ENCODE measurements at places on chromosomes 7 and 10.

DNA sequence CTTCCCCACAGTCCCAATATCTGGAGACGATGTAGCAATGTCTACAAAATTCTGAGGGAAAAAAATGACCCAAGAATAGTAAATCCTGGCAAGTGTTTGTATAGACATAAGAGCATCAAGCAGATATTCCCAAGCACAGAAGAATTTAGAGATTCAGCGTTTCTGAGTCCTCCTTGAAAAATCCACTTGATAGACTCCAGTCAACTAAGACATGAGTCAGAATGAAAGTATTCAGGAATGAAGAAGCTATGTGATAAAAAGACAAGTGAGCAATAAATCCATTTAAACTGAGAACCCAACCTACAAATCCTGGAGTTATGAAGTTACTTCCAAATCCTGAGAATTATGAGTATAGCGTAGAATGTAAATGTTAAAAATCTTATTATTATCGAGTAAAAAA lies 86.1 kb upstream of the NPY start:
- no peak for DNase-seq

- no peak for DNase-seq
These were observed 569.5 kb downstream of the TYW1 start for GRCh38 chr7:67566101-67566500.

GRCh38 chr7:122970740-122971725 lies 24.5 kb downstream of the TAS2R16 start:
- no peak for DNase-seq

- no peak for DNase-seq
These were observed 161.6 kb downstream of the PKD1L1 start for GRCh38 chr7:47786557-47787248.

- DNase-seq, result no peak
These were observed 35.6 kb downstream of the YKT6 start for GRCh38 chr7:44236333-44236728.

- no peak for DNase-seq
These were observed 33.1 kb downstream of the GLRX3 start for GRCh38 chr10:130169136-130169859.

GRCh38 chr10:54650547-54650946 lies 150.5 kb downstream of the PCDH15 start:
- DNase-seq, result no peak

DNA sequence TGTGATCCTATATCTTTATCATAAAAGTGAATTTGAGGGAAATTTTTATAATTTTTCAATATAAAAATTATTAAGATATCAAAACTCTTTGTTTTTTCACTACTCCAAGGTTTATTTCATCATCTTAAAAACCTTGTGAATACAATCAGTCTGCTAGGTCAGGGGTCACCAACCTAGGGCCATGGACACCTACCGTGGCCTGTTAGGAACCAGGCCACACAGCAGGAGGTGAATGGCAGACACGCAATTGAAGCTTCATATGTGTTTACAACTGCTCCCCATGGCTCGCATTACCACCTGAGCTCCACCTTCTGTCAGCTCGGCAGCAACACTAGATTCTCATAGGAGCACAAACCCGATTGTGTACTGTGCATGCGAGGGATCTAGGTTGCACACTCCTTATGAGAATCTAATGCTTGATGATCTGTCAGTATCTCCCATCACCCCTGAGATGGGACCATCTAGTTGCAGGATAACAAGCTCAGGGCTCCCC lies 271.2 kb upstream of the C7orf33 start:
- DNase-seq, result no peak

DNA sequence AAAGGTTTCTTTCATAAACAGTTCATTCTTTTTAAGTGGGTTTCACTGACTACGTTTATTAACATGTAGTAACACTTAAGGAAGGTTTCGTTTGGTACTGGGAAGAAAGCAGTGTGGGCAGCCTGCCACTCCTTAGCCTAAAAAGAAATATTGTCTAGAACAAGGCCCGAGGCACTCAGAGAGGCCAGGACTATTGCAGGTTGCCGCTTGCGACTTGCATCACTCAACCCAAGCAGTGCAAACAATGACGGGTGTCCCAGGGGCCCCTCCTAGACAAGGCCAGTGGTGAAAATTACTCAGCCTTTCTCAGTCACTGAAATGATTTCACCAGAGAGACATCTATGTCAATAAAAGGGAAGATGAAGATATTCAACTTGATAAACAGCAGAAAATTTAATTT lies 243.9 kb downstream of the SNX13 start:
- no peak for DNase-seq

- DNase-seq, result no peak
These were observed 613.8 kb downstream of the PHTF2 start for GRCh38 chr7:78412216-78412858.

- DNase-seq, result no peak
These were observed 308.3 kb upstream of the KAT6B start for GRCh38 chr10:74518061-74518460.

GRCh38 chr7:116630932-116631671 lies 40.9 kb upstream of the MET start:
- DNase-seq, result no peak

DNA sequence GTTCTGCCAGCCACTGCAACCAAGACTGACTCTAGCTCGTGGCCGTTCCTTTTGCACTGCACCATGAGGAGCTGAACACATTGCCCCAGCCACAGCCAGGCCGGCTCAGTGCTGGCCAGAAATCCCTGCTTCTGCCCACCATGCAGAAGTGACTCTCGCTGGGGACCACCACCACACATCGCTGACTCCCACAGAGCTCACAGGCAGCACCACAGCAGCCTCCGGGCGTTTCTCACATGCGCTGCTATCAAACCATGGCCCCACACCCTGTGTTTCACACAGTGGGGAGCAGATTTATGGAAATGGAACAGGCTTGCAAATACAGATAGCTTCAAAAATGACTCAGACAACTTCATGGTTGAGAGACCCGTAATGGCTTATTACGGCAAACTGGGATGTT lies 15.4 kb upstream of the SDK1 start:
- DNase-seq, result no peak

DNA sequence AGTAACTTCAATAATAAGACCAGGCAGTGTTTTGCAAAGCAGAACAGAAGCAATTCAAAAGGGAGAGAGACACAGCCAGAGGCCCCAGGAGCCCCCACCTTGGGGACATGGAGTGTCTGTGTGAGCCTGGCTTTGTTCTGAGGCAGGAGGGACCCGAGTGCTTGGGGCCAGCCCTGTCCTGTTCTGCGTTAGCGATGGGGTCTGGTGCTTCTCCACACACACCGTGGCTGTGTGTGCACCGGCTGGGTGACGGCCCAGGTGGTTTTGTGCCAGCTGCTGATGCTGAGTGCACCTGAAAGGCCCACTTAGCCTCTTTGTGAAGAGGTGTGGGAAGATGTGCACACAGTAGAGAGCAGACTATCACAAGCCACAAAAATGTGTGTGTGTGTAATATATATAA lies 468.9 kb downstream of the DNAJB6 start:
- DNase-seq, result no peak

GRCh38 chr10:29554660-29555059 lies 80.1 kb downstream of the SVIL start:
- no peak for DNase-seq

DNA sequence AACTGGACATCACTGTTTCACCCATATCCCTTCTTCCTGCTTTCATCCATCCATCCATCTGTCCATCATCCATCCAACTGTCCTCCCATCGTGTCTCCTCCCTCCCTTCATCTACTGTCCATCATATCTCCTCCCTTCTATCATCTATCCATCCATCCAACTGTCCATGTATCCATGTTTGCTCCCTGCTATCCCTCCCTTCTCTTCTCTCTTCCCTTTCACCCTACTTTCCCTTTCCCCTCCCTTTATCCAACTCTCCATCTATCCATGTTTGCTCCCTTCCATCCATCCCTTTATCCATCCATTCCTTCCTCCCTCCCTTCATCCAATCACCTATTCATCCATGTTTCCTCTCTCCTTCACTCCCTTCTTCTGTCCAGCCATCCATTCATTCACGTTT lies 92.6 kb upstream of the CTBP2 start:
- DNase-seq, result no peak

GRCh38 chr7:155862123-155862892 lies 50.0 kb upstream of the SHH start:
- DNase-seq, result no peak

GRCh38 chr10:131206111-131206995 lies 105.2 kb downstream of the TCERG1L start:
- no peak for DNase-seq

DNA sequence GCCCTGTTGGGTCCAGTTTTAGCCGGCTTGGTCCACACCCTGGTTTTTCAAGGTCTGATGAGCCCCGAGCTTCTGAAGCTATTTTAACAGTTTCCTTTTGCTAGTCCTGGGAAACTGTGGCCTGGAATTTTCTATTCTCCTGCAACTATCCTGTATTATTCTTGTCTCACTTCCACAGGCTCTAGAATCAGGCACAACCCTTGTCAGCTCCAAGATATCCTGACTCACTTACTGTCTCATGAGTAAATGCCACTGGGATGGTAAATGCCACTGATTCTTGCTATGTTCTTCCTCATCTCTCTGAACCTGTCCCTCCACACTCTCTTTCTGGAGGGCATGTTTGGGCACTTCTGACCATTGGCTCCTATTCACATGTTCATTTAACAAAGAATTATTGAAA lies 611.5 kb upstream of the IGFBP3 start:
- DNase-seq, result no peak

- DNase-seq, result no peak
These were observed 201.5 kb downstream of the CDK14 start for GRCh38 chr7:90797596-90797995.

GRCh38 chr10:100174699-100175677 lies 10.8 kb downstream of the ERLIN1 start:
- DNase-seq, result no peak

DNA sequence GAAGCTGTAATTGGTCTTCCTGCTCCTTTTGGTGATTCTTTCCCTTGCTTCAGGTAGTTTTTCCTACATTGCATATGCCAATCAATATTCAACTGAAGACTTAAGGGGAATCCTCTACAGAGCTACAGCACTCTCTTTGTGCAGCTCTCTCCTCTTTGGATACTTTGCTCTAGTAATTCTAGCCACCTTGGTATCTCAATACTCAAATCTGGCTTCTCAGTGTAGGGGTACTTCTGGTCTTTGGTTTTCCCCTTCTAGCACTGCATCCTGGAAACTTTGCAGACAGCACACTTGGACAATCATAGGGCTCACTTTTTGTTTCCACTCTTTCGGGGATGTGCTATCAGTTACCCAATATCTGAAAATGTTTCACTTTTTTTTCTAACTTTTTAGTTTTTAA lies 9.9 kb downstream of the PHTF2 start:
- no peak for DNase-seq

DNA sequence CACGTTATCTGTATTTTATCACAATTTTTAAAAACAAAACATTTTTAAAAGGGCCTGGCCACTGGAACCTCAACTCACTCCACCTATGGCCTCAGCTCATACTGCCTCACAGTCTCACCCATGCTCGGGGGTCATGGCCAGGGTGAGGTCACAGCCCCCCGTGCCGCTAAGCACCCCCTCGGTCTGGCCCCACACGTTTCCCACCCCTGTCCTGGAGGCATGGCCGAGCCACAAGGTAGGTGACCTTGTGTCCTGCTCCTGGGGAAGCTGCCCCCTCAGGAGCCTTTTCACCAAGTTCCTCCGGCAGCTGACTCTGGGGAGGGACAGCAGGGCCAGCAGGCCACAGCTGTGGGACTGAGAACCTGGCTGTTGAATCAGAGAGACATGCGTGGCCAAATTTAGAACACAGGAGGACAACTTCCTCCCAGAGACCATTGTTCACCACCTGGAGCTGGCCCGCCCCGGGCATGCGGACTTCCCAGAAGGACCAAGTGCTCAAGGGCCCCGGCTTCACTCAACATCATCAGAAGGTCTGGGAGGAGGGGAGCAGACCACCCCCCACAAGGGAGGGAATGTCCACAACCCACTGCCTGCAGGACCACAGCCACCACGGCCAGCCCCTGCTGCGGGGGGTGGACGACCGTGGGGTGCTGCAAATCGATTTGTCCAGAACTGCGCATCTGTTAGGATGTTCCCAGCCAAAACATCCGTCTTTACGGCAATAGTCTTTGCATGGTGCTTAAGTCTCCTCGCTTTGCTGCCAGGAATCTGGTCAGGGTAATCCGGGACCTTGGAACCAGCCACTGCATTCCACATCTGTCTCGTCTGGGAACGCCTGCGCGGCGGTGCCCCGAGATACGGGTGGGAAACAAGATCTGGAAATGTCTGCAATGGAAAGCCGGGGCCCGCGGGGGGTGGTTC lies 48.6 kb upstream of the PDGFA start:
- DNase-seq, result no peak

DNA sequence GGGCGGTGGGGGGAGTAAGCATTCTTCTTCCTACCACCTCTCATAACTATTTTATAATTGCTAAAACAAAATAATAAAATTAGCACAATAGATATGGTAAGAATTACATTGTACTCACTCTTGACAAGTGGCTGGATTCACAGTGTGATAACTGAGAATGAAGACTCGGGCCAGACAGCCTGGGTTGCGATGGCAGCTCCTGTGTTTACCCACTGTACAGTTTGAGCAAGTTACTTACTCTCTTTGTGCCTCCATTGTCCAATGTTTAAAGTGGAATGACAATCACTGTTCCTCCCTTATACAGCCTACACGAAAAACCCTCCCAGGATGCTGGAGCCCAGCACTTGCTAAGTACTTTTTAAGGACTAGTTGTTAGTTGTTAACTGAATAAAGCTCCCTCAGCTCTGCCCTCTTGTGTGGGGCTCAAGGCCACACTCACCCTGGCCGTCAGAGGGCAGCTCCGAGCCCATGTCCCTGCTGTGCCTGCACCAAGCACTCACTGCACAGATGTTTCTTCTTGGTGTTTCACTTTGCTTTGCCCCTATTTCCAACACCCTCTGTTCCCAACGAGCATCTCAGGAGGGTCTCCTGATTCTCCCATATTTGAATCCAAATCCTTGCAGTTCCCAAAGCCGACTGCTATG lies 56.4 kb upstream of the NPS start:
- DNase-seq, result no peak

DNA sequence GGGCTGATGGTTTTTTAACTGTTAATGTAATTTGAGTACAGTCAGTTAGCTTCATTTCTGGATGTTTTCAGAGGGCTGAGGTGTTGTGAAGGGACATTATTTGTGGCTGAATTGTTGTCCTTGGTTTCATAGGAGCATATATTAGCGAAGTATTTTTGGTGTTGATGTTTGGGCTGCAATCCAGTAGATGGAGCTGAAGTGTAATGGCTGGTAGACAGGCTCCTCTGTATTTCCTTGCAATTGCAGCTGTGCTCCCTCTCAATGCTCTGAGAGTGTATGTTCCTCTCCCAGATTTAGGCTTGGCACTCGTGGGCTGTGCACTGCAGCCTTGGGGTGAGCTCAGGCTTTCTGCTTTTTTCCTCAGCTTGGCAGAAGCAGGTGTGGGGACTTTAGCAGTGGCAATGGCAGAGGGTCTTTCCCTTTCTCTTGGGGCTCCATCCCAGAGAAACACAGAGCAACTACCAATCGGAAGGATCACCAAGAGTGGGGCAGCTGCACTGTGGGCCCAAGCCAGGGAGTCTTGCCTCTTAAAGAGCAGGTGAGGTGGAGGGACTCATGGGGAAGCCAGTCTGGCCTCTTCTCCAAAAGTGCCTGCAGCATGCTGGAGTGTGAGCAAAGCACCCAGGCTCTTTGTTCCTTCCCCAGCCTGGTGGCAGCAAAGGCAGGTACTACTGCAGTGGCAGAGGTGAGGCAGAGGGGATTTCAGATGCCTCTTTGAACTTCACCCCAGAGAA lies 544.4 kb downstream of the SH2D4B start:
- DNase-seq, result no peak

- DNase-seq, result no peak
These were observed 11.8 kb downstream of the TTYH3 start for GRCh38 chr7:2643386-2644219.

Measured in NCI-H1048 (cell line).